ENCODE measurements at places on chromosomes 7 and 10.
A peak's percentile ranks its signal among the peaks of the same experiment; 100 is the strongest.

- DNase-seq = no peak
Measured at GRCh38 chr7:79880312-79880711, 254.3 kb upstream of the GNAI1 start.

GRCh38 chr10:78736926-78737630 is 331.7 kb upstream of the ZMIZ1 start:
- no peak for DNase-seq

DNA sequence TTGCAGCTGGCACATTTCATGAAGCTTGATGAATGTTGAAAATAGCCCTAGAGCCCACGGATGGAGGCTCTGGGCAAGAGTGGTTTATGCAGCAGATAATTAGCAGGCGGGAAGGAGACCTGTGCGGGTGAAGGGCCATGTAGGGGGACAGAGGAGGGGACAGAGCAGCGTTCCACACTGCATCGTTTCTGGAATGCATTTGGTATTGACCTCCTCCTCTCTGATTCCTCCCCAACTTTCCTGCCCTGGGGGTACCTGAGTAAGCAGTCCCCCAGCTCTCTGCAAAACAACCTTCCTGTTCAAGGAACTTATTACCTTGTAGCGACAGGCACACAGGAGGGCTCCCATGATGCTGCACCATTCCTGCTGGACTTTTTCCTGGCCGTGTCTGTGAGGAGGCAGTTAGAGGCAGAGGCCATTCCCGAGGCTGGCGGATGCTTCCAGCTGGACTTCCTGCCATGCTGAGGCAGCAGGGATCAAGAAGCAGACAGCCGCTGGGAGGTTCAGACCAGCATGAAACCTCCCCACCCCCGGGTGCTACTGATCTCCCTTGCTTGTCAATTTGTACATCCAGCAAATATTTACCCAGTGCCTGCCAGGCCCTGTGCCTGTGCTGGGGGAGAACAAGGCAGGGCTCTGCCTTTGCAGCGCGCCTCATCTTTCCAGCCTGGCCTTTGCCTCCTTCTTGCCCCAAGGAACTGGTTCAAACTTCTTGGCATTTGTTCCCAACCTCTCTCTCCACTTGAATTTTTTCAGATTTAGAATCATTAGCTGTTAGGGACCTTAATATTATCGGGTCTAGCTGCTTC is 28.7 kb downstream of the SLC29A3 start:
- DNase-seq = no peak

GRCh38 chr10:14200698-14201544 is 129.8 kb downstream of the FRMD4A start:
- DNase-seq = no peak

- DNase-seq = no peak
Measured at GRCh38 chr10:26318672-26319071, 102.1 kb downstream of the GAD2 start.

GRCh38 chr7:30323006-30323355 is 38.6 kb downstream of the ZNRF2 start:
- no peak for DNase-seq

DNA sequence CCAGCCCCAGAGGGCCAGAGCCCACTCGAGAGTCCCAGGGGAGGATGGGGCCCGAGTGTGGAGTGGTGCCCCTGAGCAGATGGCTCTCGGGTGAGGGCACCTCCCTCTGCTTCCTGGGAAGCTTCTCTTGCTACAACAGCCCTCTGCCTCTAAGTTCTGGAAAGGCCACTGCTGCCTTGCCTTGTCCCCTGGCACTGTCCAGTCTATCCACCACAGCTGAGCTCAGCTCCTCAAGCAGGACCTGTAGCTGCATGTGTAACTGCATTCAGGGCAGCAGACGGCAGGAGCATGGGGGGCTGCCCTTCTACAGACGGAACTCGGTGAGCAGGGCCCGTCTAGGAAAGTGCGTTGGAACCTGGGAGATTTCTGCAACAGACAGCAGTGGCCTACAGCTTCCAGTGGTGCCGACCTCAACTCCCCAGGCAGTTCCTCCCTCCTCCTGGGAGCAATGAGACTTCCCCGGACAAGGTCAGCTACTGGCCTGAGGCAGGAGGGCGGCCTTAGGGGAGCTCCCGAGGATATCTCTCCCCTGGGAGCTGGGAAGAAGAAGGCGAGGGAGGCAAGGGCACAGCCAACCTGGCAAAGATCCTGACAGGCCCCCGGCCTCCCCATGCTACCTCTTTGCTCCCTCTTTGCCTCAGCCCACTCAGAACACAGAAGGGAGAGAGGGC is 88.5 kb downstream of the DLG5 start:
- no peak for DNase-seq

DNA sequence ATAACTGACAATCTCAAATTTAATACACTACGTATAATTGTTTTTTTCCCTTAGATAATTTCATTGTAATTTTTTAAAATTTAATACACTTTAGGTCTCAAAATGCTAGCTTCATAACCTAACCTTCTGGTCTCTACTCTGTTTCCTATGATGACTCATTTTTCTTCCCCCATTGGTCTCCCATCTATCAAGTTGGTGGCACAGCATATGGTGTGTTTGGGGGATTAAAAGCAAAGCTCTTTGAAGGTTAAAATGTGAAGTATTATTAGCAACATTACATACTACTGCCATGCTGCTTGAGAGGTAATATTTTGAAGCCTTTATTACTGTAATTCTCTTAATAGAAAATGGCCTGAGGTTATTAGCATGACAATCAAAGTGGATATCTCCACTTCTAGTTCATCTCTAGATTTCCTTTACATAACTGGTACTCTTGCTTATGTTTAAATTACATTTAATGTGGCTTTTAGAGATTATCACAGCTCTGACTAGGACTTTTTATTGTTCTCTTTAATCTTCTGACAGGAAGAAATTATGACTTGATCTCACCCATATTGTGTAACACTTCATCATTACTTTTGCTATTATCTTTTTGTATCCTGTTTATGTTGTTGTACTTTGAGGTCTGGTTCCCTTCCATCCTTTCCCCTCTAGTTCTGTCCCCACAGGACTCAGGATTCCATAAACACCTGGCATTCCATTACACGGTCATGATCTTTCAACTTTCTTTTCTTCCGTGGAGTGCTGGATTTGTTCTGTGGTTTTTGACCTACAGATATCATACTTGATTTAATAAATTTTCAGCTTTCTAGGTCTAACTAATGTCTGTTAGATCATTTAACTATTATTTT is 185.1 kb downstream of the SEMA3D start:
- no peak for DNase-seq

- peak; percentile 28 for DNase-seq
Measured at GRCh38 chr10:17425584-17426262, 28.7 kb downstream of the ST8SIA6 start.

DNA sequence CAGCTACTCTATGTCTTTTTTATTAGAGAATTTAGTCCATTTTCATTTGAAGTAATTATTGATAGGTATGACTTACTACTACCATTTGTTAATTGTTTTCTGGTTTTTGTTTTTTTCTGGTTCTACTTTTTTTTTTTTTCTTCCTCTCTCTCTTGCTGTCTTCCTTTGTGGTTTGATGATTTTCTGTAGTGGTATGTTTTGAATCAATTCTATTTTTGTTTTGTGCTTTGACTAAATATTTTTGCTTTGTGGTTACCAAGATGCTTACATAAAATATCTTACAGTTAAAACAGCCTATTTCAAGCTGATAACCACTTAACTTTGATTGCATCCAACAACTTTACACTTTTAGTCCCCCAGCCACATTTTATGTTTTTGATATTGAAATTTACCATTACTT is 3.3 kb upstream of the OR2F2 start:
- no peak for DNase-seq

DNA sequence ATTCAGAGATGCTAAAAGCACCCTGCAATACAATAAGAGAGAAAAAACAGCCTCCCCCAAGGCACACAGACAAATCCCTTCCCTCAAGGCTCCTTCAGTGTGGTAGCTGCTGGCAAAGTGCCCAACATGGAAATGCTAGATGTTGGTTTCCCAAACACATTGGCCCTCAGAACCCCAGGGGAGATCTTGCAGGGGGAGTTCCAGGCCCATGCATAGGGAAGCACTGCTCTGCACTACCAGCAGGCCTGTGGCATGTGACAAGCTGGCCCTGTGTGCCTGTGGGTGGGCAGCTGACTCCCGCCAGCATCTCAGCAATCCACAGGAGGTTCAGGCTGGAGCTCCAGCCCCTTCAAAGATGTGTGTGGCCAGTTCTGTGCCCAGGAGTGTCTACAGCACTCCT is 16.8 kb upstream of the CSGALNACT2 start:
- DNase-seq = no peak

- no peak for DNase-seq
Measured at GRCh38 chr7:131625817-131626372, 69.5 kb upstream of the PODXL start.

DNA sequence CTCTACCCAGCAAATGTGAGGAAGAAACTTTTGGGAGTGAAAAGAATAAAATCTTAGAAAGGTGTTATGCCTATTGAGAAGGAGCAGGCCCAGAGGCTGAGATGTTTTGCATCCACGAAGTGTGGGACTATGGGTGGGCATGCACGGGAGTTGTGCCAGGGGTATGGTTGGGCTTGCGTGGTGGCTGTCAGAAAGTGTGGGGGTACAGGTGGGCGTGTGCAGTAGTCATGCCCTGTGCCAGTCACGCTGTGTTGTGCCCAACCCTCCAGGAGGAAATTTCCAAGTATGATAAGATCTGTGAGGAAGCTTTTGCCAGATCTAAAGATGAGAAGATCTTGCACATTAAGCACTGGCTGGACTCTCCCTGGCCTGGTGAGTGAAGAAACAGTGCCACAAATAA is 52.9 kb upstream of the ZMIZ2 start:
- no peak for DNase-seq

DNA sequence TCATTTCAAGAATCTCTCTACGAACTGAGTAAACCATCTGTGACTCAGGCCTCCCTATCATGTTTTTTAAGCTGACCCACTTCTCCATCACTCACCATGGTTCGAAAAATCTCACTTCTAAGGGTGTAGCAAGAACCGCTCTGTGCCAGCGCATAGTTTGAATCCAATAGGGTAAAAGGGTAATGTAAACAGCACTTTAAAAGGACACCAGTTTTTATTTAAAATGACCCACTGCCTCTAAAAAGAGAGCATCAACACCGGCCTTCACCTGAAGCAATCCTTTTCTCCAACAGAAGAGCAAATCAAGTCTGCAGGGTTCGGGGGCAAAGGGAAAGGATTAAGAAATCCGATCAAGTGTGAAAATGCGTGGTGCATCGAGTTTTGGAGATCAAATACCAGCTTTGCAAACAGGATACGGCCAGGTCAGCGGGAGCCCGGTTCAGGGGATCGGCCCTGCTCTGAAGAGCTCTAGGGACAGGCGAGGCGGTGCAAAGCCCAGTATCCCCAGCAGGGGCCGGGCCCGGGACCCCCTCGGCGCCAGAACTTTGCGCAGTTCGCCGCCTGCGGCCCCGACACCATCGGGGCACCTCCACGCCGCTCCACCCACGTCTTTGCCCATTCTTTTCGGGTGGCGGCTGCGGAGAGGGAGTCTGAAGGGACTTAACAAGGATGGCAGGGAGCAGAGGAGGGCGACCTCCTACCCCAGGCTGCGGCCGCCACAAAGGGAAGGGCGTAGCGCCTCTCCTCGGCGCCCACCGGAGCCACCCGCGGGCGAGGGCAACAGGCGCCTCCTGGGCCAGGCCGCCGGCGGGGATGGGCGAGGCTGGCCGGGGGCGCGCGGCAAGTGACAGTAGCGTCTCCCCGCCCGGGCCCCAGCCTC is 842 bp downstream of the NMT2 start:
- peak; percentile 46 for DNase-seq

DNA sequence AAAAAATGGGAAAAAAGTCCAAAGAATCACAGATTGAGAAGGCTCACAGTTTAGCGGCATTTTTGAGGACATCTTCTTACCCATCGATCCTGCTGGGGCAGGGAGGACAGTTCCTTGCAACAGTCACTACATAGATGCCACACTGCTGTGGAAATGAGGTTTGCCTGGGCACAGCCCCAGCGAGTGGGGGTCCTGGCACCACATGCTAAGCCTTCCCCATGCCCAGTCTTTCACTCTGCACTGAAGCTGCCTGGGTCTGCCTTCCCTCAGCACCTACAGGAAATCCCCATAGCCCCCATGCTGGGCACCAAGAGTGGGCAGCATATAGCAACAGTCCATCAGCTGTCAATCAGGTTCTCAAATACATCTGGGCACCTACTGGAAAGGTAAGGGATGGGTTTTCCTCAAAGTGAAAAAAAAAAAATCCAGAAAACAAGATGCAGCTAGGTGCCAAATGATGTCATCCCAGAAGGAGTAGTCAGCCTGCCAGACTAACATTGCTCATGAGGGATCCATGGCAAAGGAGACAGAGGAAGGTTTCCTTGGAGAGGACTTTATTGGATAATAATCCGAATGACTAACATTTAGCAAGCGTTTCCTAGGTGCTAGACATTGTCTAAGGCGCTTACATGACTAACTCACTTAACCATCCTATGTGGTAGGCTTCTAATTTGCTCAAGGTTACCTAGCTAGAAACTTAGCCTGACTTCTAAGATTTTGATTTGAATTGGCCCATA is 125.7 kb upstream of the CXCL12 start:
- no peak for DNase-seq

GRCh38 chr7:145732521-145732920 is 384.1 kb upstream of the CNTNAP2 start:
- DNase-seq = no peak

DNA sequence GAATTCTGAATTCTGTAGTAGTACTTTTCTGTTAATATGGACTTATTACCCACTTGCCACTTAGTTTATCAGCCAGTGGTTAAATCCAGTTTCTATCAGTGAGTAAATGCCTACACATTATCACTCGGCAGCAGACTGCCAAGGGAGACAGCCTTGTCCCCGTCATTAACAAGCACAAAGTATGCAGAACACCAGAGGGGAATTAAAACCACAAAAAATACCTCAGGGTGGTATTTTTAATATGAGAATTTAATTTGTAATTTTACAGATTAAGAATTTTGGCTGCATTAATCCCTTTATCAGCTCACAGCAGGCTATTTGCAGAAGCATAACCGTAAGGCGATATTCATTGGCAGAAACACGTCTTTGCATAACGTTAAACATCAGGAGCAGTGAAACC is 150.0 kb upstream of the FZD1 start:
- DNase-seq = no peak

DNA sequence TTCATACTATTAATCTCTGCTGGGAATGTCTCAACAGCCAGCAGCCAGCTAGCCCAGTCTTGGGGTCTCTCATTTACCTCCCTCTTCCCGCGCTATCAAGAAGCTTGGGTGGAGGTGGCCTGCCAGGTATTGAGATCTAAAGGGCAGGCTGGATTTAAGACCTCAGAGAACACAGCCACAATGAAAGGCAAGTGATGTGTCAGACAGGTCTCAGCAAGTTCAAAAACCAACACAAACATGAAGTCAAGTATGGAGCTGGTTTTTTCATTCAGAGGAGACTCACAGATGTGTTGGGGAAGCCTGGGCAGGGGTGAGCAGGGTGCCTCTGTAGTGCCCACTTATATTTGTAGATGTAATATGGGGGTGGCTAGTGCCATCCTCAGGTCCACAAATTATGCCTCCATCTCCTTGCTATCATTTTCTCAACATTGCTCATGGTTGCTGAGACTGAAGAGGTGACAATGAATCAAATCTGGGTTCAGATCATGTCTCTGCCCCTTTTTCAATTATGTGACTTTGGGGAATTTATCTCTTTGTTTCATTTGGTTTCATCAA is 27.7 kb upstream of the CROT start:
- DNase-seq = no peak

All from naive thymus-derived CD8-positive, alpha-beta T cell (primary cell).